GM23338 (cell line): ENCODE measurements at places on chromosomes 6 and 20. TPM values are rescaled to one million over a fixed set of nuclear protein-coding genes. Genes with fewer than 3 reads are reported as not detected.

The CEBPB gene
- 20.5 and 25.4 TPM in 2 replicates for total RNA-seq

The CTAGE9 gene
- total RNA-seq = 0.10 TPM in 1 of 2 replicates, not detected in the other

- no peaks in the 10 kb centered on the region for H3K27me3 ChIP-seq
- H3K4me1 ChIP-seq = no peaks in the 10 kb centered on the region
- no peak overlapping the region for H3K27ac ChIP-seq
These were observed 81.9 kb downstream of the LRFN2 start for GRCh38 chr6:40505191-40505810.

DNA sequence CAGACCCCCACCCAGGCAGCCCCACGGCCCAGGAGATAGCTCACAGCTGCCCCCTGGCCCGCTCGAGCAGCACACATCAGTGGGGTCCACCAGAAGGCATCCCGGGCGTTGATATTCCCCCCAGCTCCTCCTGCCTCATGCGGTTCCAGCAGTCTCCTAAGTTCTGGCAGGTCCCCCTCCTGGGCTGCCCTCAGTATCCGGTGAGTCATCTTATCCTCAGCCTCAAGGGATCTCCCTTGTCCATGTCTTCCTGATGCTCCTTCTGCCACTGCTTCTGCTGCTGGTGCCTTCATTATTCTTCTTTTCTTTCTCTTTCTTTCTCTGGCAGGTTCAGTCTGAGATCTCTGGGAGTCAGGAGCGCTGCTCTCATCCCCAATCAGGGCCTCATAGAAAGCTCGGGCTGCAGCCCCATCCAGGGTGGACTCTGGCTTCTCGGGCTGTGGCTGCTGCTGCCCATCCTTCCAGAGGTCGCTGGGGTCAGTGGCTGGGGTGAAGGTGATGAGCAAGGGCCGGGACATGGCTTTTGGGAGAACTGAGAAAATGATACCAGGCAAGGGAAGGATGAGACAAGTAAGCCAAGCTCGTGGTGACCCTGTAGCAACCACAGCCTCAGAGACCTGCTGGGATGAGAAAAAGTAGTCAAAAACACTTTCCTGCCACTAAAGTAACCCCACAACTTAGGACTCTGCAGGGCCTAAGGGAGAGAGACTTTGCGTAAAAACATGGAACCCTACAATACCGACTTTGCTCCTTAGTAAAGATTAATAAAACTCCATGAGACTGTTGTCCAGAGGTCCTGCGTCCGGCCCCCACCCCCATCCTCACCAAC is 622 bp downstream of the GPANK1 start:
- peak overlapping the region; percentile 94 for H3K27ac ChIP-seq
- peaks cover 34% of the 10 kb centered on the region for H3K36me3 ChIP-seq
- DNase-seq = no peak
- no peaks in the 10 kb centered on the region for H3K27me3 ChIP-seq
- H3K4me3 ChIP-seq = peak overlapping the region; percentile 97
- peaks cover 26% of the 10 kb centered on the region for H3K4me1 ChIP-seq

DNA sequence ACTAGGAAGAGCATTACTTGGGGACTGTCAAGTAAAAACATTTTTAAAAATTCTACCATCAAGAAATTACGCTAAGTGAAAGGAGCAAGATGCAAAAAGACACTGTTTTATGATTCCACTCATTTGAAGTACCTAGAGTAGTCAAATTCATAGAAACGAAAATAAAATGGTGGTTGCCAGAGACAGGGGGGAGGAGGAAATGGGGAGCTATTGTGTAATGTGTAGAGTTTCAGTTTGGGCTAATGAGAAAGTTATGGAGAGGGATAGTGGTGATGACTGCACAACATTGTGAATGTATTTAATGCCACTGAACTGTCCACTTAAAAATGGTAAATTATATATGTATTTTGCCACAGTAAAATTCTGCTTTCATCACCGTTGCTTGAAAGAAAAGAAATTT is 83.8 kb downstream of the UST start:
- H3K27me3 ChIP-seq = no peaks in the 10 kb centered on the region
- H3K27ac ChIP-seq = no peak overlapping the region
- H3K36me3 ChIP-seq = no peaks in the 10 kb centered on the region
- H3K4me3 ChIP-seq = no peak overlapping the region
